ENCODE measurements at places on chromosomes 13 and 19.
A peak's percentile ranks its signal among the peaks of the same experiment; 100 is the strongest.

DNA sequence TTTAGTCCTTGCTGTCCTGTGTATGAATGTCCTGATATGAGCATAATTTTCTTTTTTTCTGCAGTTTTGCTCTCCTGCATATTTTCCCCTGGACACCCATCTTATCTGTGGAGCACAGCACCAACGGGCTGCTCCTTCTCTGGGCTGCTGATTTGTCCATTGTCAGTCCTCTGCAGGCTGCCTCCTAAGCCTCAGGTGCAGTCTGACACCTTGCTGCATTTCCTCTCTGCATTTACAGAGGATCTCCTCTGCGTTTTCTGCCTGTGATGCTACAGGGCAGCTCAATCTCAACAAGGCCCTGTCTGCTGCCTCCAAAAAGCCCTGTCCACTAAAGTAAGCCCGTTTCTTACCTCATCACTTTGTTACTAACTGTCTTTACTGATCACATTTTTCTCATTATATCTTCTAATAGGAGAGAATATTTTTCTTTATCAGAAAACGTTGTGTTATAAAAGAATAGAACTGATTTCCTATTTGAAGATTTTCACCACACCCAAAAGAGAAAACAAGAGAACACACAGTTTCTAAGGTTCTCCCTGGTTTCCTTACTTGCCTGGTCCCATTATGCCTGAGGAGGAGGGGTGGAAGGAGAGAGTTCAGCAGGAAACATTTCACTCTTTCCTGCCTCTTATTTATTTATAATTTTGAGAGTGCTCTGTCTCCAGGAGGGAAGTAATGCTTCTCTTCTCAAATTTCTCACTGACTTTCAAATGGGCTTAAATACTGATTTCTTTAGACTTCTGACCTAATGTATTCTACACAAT, 65.6 kb upstream of the TDRD3 start:
- no peak for DNase-seq

- DNase-seq: no peak
These were observed 273.8 kb downstream of the LIG4 start for GRCh38 chr13:107941345-107942029.

DNA sequence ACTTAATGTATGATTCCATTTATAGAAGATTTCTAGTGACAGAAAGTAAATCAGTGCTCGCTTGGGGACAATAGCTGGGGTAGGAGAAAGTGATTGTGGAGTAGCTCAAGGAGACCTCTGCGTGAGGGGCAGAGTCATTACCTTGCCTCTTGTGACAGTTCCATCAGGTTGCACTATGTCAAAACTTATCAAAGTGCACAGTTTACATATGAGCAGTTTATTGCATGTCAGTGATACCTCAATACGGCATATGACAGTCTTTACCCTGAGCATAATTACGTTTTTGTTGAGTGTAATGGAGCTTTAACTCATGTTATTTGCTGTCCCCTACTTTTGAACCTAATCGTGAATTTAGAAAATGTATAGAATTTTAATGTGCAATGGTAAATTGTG, 15.0 kb downstream of the ARHGEF7 start:
- no peak for DNase-seq

DNA sequence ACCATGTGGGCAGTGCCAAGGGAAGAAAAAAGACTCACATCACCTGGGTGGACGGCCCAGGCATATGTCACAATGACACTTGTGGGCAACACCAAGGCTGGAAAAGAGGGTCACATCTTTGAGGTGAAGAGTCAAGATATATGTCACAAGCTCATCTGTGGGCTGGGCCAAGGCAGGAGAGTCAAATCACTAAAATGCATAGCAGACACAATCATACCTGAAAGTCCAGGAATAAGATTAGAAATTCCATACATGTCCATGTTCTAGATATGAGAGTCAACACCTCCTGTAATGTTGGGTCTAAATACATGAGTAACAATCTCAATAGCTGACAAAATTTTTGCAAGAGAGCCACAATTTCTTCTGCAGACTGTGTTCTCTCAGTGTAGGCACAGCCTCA, 145.0 kb downstream of the ZNF675 start:
- no peak for DNase-seq

DNA sequence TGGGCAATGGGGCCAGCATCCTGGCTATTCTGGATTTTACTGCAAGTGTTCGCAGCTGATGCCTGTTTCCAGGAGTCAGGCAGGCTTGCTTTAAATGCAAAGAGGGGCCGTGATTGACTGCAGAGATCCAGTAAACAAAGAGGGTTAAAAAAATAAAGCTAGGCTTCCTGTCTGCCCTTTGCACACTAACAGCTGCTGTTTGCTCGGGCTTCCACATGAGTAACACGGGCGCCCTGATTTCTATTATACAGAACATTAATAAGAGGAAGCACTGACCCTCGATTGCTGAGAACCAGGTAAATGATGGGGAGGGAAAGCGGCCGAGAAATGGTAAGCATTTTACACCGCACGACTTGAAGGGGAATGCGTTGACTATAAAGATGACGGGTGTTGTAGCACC, 254.2 kb upstream of the ZNF507 start:
- no peak for DNase-seq

- DNase-seq: no peak
These were observed 55.2 kb downstream of the XPO4 start for GRCh38 chr13:20847296-20847695.

GRCh38 chr19:54916822-54917221, 10.9 kb downstream of the NCR1 start:
- DNase-seq: no peak

DNA sequence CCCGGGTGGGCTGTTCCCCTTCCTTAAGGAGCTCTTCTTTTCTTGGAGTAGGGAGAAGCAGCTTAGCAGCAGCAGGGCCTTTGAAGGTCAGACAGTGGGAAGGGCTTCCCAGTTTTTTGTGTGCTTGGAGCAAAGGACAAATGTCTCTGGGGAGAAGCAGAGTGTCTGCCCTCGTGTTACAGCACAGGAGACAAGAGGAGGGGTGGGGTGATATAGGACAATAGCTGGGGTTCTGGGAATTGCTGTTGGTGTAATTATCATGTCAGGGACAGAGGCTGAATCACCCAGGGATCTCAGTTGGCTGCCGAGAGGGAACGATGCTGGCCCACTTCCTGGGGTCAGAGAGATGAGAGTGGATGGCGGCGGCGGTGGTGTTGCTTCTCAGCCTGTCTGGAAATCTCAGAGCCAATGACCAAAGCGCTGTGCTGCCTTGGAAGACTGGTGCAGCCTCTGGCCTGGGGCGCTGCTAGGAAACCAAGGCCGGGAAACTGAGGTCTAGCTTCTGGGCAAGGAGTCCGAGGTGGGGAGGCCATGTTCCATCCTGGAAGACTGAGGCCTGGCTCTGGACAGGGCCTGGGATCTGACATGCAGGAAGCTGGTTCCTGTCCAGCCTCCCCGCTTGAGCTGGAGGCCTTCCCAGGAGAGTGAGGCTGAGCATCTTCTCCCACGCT, 1.2 kb downstream of the INAFM1 start:
- no peak for DNase-seq

DNA sequence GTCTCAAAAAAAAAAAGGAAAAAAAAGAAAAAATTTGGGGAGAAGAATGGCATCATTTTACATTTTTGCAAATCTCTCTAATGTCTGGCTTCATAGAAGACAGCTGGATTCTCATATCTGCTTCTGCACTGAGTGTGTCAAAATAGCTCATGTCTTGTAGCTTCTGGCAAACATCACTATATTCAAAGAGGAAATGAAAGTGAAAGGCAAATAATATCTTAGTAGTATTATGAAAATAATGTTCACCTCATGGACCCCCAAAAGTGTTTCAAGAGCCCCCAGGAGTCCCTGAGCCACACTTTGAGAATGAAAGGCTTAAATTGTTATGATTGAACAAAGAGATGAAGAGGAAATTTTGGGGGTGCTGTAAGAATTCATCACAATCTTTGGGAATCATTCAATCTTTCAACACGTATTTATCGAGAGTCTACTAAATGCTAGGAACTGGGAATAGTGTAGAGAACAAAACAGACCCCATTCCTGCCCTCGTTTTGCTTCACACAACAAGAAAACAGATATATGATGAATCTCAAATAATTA, 1.2 kb upstream of the SLC6A16 start:
- no peak for DNase-seq

DNA sequence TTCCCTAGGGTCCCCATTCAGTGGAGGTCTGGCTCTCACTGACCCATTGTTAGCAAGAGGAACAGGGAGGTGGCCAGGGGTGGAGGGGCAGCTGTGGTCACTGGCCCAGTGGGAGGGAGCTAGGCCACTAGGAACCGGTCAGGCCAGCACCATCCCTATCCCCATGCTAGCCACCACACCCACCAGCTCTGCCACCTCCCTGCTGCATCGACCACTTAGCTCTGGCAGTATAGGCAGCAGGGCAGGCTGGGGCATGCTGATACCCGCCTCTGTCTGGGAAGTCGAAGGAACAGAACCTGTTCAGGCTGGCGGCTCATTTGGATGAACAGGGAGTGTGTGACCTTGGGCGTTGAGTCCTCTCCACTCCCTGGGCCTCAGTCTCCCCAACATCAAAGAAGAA, 4.7 kb downstream of the PPP1R13L start:
- no peak for DNase-seq

GRCh38 chr19:16385821-16386220, 61.2 kb downstream of the KLF2 start:
- DNase-seq: no peak

DNA sequence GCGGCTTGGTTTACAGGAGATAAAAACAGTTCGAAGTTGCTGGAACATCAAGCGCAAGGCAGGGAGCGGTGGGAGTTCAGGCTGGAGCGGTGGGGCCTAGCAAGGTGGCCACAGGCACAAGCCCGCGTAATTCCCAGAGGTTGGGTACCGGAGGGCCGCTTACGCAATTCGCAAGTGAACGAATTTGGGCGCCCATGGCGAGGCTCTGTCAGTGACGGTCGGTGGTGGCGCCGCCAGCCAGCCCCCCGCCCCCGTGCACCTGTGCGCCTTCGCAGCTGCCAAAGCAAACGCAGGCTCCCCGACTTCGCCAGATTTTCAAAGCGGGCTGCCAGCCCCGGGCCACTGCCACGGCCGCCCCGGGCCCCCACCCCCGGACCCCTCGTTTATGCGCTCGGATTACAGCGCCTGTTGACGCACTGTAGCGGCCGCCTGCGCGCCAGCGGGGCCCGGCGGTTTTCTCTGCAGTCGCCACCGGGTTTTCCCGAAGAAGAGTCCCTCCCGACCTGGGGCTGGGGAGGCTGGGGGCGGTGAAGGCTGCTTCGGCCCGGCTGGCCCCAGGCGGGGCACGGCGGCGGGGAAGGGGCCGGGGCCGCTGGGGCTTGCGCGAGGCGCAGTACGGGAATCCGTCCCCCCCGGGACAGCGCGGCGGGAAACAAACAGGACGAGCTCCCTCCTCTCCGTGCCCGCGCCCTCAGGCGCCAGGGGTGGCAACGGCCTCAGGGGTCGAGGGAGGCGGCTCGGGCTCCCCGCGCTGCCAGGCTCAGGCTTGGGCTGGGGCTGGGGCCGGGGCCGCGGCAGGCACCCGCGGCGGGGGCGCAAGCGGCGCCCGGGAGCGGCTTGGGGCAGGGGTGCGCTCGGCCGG, 709 bp downstream of the N4BP2L1 start:
- DNase-seq: peak; percentile 62

GRCh38 chr13:101795025-101795424, 342.6 kb downstream of the ITGBL1 start:
- DNase-seq: no peak

DNA sequence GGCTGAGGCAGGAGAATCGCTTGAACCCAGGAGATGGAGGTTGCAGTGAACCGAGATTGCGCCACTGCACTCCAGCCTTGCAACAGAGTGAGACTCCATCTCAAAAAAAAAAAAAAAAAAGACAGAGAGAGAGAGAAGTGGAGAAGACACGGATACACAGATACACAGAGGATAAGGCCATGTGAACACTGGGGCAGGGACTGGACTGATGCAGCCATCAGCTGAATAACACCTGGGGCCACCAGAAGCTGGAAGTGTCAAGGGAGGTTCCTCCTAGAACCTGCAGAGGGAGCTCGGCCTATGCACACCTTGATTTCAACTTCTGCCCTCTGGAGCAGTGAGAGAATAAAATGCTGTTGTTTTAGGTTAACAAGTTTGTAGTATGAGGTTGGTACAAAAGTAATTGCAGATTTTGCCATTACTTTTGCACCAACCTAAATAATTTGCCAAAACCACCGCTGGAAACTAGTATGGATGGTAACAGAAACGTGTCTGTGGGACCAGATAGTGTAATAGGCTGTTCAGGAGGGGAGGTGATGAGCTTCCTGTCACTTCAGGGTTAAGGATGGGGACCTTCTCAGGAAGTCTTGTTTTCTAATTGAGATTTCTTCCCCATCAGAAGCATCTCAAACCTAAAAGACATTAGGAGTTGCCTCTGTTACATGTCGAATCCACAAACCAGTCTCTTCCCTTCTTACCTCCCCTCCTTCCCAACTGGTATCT, 36.4 kb upstream of the IGSF23 start:
- no peak for DNase-seq

- no peak for DNase-seq
These were observed 5.9 kb downstream of the MAST1 start for GRCh38 chr19:12843999-12844732.

- no peak for DNase-seq
These were observed 574.0 kb downstream of the EFNB2 start for GRCh38 chr13:105961438-105961837.

DNA sequence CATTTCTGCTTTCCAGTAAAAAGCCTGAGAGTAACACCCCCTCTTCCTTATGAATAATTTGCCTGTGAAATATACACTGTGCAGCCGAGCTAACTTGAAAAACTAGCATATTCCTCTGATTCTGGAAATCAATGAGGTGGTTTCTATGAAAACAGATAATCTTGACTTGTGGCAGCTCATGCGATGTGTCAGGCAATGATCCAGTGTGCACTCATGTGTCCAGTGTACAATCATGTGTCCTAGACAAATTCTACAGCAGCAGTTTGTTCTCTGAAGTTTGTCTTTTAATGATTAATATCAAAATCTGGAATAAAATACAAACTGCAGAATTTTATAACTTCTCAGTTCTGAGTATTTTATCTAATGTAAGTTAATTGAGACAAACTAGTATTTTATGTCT, 2213.9 kb upstream of the PCDH20 start:
- no peak for DNase-seq

DNA sequence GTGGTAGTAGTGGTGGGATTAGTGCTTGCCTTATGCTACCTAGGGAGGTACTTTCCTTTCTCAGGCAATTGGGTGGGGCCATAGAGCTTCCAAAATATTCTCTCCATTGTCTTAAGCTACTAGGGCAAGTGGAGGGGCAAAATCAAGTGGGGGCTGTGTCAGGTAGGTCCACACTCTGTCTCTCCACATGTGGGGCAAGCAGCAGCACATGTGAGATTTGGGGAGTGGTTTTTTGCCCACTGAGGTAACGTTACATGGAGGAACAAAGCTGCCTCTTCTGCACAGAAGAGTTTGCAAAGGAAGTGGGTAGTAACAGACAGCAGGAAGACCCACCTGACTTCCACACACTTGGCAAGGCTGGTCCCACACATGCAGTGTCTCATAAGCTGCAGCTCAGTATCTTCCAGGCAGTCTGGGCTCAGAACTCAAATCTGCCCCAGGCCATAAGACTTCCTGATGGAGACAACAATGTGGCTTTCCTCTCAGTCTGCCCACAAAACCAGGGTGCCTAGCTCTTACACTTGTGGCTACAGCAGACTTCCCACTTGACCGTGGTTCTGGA, 1581.5 kb upstream of the PCDH20 start:
- no peak for DNase-seq

- DNase-seq: no peak
These were observed 84.4 kb downstream of the FAM216B start for GRCh38 chr13:42865768-42866102.

GRCh38 chr13:25217023-25217885, 45.2 kb upstream of the AMER2 start:
- DNase-seq: no peak
